ENCODE measurements at places on chromosomes 7 and 10.

DNA sequence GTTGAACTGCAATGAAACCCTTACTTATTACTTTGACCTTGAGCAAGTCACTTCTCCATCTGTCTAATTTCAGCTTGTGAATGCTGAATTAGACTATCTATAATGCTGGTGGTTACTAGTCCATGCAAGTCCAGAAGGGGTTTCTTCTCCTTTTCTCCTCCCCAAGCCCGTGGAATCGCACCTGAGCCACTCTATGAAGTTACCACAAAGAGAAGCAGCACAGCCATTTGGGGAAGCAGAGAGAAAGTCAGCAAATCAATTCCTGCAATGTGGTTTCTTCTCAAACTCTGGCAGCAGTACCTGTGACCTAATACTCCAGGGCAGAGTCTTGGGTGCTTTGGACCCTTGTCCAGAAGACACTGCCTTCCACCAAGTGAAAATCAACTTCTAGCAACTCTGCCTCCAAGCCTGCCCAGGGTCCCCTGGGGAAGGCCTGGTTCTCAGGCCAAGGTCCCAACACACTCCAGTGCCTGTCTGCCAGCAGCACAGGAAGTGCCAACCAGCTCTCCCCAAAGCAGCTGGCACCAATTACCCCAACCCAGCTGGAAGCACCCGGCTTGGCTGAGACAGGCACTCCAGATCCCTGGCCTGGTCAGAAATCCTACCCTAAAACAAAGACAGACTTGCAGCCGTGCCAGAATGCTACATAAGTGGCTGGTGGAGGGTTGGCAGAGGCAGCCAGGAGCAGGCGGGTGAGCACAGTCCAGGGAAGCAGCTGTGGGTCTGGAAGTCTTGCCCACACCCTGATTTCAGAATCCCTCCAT, 200.3 kb downstream of the LSM5 start:
- DNase-seq = no peak

- DNase-seq = no peak
These were observed 17.1 kb downstream of the UNCX start for GRCh38 chr7:1249731-1250130.

- DNase-seq = no peak
These were observed 300.5 kb downstream of the KLF6 start for GRCh38 chr10:3484306-3485056.

GRCh38 chr7:28685242-28685643, 272.9 kb downstream of the TRIL start:
- no peak for DNase-seq

DNA sequence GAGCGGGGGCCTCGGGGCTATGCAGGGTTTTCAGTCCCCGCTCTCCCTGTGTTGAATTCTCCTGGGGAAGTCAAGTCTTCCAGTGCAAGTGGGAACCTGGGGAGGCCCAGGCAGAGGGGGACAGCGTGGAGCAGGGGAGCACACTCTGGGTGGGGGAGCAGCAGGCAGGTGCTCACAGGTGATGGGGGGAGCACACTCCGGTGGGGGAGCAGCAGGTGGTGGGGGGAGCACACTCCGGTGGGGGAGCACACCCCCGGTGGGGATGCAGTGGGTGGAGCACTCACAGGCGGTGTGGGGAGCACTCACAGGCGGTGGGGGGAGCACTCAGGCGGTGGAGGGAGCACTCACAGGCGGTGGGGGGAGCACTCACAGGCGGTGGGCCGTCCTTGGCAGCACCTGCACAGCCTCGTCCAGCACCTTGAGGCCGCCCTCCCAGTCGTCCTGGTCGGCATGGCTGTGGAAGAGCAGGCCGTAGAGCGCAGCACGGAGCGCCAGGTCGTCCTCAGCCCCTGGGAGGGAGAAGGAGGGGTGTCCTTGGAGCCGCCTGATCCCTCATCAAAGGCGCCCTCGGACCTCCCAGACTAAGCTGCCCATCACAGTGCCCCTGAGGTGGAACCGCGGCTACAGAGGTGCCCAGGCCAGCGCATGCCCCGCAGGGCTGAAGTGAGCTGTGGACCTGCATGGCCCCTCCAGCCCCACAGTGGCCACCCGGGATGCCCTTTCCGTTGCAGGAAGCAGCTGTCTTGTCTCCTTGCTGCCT, 56.7 kb downstream of the CFAP46 start:
- DNase-seq = no peak

- DNase-seq = no peak
These were observed 36.0 kb upstream of the FRMD4A start for GRCh38 chr10:14366760-14367159.

- no peak for DNase-seq
These were observed 89.3 kb downstream of the MAD1L1 start for GRCh38 chr7:2143450-2143849.

GRCh38 chr7:2967705-2968104, 76.0 kb downstream of the CARD11 start:
- no peak for DNase-seq

DNA sequence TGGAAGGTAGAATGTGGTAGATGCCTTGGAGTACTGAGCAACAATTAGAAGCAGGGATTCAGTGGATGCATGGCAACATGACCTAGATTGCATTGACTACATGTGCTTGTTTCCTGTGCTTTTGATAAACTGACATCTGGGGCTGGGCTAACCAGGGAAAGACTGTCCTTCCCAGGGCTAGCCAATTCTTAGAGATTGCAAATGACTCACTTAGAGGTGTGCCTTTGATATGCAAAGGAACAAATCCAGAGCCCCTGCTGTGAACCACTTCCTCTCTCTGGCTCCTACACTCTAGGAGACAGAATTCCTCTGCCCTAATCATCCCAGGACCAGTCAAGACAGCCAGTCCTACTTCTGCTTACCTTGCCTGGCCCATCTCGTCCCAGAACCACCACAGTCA, 651.5 kb downstream of the LRMDA start:
- DNase-seq = no peak

DNA sequence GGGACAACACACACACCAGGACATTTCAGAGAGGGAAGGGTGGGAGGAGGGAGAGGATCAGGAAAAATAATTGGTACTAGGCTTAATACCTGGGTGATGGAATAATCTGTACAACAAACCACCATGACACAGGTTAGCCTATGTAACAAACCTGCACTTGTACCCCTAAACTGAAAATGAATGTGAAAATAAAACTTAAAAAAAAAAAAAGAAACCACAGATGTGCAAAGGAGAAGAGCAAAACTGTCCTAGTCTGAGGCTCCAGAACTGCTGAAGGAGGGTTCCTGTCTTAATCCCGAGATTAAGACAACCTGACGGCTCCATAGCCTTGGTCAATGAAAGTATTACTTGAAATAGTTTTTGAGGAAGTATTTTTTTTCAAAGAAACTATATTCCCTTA, 423.0 kb downstream of the NEBL start:
- DNase-seq = no peak

GRCh38 chr10:79070606-79071395, 2.0 kb downstream of the ZMIZ1 start:
- no peak for DNase-seq

DNA sequence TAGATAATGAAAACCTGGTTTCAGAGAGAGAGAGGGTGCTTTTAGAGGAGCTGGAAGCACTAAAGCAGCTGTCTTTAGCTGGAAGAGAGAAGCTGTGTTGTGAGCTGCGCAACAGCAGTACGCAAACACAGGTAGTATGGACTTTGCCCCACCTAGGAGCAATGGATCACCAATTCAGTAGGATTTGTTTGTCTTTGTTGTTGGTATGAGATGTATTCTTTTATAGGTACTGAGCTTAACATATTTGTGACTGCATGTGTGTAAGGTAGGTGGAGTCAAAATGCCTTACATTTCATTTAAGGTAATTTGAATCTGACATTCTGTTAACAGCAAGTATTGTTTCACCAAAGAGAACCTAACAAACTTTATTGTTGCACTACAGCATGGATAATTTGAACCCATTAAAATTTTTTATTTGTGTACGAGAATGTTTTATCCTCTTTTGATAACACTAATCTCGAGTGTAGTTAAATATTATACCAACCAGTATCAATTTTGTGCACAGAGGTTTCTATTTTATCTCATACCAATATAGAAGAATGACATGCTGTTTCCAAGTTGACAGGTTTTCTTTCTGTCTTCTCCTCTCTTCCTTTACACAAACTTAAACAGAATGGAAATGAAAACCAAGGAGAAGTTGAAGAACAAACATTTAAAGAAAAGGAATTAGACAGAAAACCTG, 92.1 kb downstream of the CYP51A1 start:
- no peak for DNase-seq

- DNase-seq = no peak
These were observed 117.5 kb upstream of the ANLN start for GRCh38 chr7:36272211-36272566.
